ENCODE measurements at places on chromosomes 4 and X.

DNA sequence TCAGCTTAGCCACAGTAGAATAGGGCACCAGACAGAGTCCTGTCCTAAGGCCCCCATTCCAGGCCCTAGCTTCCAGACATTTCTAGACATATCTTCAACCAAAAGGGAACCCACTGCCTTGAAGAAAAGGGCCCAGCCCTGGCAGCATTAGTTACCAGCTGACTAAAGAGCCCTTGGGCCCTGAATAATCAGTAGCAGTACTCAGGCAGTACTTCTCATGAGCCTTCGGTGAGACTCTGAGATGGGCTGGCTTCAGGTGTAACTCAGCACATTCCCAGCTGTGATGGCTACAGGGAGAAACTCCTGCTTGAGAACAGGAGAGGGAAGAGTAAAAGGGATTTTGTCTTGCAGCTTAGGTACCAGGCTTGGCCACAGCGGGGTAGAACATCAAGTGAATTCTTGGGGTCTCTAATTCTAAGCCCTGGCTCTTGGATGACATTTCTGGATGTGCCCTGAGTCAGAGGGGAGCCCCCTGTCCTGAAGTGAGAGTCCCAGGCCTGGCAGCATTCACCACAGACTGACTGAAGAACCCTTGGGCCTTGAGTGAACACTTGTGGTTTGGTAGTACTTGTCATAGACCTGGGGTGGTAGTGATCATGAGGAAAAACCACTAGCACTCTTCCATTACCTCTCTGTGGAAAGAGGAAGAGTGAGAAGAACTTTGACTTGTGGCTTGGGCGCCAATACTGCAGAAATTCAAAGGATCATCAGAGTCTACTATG is 170.1 kb downstream of the ATP10D start:
- no peak for DNase-seq

GRCh38 chr4:175622887-175623286 is 189.2 kb downstream of the GPM6A start:
- DNase-seq, result no peak

DNA sequence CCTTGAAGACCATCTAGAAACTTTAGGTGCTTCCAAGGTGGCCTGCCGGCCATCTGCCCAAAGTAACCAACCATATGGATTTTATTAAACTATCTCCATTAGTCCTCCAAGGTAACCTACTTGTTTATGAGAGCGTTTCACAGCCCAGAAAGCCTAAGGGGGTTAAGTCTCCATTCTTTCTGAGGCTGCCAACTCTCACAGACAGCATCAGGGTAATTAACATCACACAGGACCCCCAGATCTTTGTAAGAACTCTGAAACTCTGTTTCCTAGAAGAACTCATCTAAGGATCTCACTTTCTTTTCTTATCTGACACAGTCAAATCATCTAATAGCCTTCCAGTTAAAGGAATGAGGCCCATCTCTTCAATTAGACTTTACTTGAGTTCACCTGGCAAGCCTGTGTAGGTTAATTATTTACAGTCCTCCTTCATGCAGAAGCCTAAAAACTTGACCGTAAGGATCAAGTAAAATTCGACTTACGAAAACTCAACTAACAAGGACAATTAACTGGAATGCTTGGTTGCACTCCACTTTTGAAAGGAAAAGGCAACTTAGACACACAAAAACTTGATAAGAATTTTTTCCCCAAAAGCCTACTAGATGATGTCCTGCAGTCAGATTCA is 252.5 kb downstream of the GRIA3 start:
- DNase-seq, result no peak

DNA sequence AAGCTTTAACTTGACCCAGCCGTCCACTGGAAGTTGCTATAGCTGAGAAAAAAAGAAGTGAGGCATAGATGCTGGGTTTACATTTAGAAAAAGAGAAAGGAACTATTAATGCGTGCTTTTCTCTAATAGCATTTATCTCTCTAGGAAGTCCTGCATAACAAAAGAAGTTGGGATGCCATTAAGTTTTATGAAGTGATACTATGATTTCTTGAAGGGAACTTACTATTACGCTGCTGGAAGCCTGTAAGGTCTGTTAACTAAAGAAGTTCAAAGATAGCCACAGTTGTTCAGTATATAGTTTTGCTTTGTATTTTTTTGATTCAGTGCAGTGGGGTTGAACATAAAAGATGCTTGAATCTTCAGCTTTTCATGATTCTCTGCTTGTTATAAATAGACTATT is 203.4 kb downstream of the CCSER1 start:
- no peak for DNase-seq

GRCh38 chr4:88022289-88022688 is 14.9 kb downstream of the PKD2 start:
- DNase-seq, result no peak

GRCh38 chr4:24970635-24971034 is 57.8 kb upstream of the CCDC149 start:
- no peak for DNase-seq

DNA sequence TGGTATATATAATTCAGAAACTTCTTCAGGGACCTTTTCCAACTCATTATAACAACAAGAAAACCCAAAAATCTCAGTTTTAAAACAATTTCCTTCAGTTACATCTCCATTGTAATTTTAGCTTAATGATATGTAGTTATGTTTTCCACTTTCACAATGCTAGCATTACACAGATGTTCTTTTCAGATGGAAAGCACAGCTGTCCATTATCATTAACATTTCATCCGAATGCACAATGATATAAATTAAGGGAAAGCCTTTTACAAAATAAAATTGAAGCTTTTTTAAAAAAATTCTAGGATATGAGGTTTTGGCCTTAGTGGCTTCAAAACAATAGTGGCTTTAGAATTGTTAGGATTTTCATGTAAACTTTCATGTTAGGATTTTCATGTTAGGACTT is 389.2 kb downstream of the ADAM29 start:
- no peak for DNase-seq

Measured in iris pigment epithelial cell (primary cell).